Keratinocyte (primary cell): ENCODE measurements at places on chromosomes 12 and 14.

GRCh38 chr12:40946612-40947194, 241.4 kb upstream of the PDZRN4 start:
- H3K4me3 ChIP-seq, result no peak overlapping the region
- no peak for DNase-seq
- H3K4me1 ChIP-seq, result no peaks in the 10 kb centered on the region
- no peaks in the 10 kb centered on the region for H3K36me3 ChIP-seq

DNA sequence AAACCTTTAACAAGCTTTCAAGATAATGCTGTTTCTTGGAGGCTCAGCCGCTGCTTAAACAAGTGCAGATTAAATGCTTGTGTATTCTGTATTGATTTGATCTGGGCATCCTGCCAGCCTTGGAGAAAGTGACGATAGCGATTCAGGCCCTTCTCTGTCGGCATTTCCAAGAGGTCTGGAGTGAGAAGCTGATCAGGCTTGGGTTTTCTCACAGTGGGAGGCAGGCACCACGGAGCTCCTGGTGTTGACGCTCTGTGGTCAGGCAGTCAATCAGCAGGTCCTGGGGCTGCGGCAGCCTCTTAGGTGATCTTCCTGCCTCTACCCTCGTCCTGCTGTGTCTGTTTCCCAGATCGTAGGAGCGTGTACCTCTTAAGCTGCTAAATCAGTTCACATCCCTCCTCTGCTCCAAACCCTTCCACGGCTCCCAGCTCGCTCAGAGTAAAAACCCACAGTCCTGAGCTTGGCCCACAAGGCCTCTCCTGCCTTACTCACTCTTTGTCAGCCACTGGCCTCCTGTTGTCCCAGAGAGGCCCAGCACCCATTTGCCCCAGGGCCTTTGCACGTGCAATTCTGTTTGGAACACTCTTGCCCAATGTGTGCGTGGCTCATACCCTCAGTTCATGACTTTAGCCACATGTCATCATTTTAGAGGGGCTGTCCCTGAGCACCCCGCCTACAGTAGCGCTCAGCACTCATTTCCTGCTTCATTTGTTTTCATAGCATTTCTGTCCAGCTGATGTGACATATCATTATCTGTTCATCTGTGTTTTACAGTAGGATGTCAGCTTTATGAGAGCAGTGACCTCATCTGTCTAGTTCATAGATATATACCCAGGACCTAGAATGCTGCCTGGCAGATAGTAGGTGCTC, 155.4 kb downstream of the AACS start:
- no peak overlapping the region for H3K4me3 ChIP-seq
- H3K27me3 ChIP-seq, result no peaks in the 10 kb centered on the region
- H3K27ac ChIP-seq, result no peak overlapping the region
- no peaks in the 10 kb centered on the region for H3K36me3 ChIP-seq

DNA sequence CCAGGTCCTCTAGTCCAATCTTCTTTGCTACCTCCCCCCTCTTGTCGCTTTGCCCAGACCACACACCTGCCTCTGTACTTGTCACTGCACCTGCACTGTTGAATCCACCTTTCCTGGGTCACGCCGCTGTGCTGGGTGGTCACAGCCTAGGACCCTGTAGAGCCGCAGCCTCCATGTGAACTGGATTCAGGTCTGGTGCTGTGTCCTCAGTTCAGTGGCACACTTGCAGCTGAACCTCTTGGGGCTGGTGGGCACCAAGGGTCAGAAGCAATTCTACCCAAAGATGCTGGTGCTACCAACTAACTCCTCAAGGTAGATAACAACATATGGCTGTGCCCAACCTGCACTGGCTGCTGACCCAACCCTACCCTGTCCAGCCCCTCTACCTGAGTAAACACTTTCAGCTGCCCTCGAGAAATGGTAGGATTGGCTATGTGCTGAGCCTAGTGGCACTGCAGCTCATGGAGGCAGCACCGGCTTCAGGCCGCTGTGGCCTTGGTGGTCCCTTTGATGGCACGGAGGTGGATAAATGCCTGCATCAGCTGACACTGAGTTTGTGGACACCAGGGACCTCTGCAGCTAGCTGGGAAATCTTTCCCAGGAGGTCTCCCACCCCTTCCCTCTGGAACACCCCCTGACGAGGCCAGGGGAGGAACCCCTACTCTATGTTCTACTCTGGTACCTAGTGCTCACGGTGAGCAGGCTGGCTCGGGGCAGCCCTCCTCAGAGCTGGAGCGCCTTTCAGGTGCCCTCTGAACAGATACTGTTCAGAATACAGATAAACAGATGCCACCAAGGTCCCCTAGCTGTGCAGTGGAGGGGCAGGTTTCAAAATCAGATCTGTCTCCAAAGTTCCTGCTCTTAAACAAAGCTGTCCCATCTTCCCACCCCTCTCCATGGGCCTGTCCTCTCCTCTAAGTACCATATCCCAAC, 14.3 kb downstream of the AGAP2 start:
- no peak for DNase-seq
- H3K4me3 ChIP-seq, result no peak overlapping the region
- peaks cover 5% of the 10 kb centered on the region for H3K36me3 ChIP-seq
- H3K4me1 ChIP-seq, result peaks cover 4% of the 10 kb centered on the region
- H3K27me3 ChIP-seq, result no peaks in the 10 kb centered on the region

GRCh38 chr14:51094282-51094821, 553 bp downstream of the TRIM9 start:
- DNase-seq, result no peak
- H3K36me3 ChIP-seq, result no peaks in the 10 kb centered on the region
- peaks cover 31% of the 10 kb centered on the region for H3K27me3 ChIP-seq

- H3K36me3 ChIP-seq, result no peaks in the 10 kb centered on the region
- H3K27me3 ChIP-seq, result no peaks in the 10 kb centered on the region
- no peak for DNase-seq
These were observed 10.8 kb upstream of the BIN2 start for GRCh38 chr12:51334764-51335163.

GRCh38 chr12:105554856-105555255, 224.4 kb downstream of the C12orf75 start:
- no peak overlapping the region for H3K27ac ChIP-seq
- no peaks in the 10 kb centered on the region for H3K4me1 ChIP-seq
- no peak overlapping the region for H3K4me3 ChIP-seq
- H3K27me3 ChIP-seq, result no peaks in the 10 kb centered on the region

- peaks cover 27% of the 10 kb centered on the region for H3K4me1 ChIP-seq
- DNase-seq, result no peak
These were observed 7.6 kb upstream of the NUMB start for GRCh38 chr14:73465823-73466532.

DNA sequence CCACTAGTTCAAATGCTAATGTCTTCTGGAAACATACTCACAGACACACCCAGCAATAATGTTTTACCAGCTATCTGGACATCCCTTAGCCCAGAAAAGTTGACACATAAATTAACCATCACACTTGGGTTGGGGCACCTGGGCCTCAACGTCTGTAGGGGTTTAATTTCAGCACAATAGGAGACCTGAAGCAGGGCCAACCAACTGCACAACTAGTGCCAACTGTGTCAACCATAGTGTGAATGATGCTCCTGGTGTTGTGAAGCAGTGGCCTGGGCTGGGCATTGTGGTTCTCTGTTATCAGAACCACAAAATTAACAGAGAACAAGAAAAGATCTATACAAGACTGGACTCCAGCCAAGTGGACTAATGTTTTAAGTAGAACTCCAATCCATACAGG, 106.7 kb upstream of the PPM1H start:
- no peaks in the 10 kb centered on the region for H3K36me3 ChIP-seq
- peaks cover 8% of the 10 kb centered on the region for H3K4me1 ChIP-seq
- no peak overlapping the region for H3K27ac ChIP-seq

DNA sequence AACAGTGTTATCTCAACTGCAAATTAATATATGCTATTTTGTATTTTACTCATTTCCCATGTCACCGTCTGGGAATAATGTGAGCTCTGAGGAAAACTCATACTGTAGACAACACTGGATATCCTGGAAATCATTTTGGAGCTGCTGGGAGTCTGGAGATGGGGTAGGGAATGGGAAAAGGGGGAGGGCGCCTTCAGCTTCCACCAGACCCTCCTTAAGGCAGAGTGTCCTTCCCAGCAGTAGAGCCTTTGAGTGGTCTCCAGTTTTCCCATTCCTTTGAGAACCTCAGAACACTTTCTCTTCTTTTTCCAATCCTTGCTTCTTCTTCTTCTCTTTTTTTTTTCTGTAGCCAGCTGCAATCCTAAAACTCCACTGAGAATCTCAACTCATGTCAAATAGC, 5.4 kb upstream of the LRIG3 start:
- H3K36me3 ChIP-seq, result no peaks in the 10 kb centered on the region
- H3K4me3 ChIP-seq, result no peak overlapping the region
- H3K27ac ChIP-seq, result no peak overlapping the region
- DNase-seq, result no peak

- DNase-seq, result no peak
- peak overlapping the region; percentile 25 for H3K27ac ChIP-seq
- H3K27me3 ChIP-seq, result no peaks in the 10 kb centered on the region
- peaks cover 12% of the 10 kb centered on the region for H3K4me1 ChIP-seq
- peak overlapping the region; percentile 55 for H3K4me3 ChIP-seq
- no peaks in the 10 kb centered on the region for H3K36me3 ChIP-seq
These were observed 91.9 kb downstream of the TMEM30B start for GRCh38 chr14:61188978-61189808.

DNA sequence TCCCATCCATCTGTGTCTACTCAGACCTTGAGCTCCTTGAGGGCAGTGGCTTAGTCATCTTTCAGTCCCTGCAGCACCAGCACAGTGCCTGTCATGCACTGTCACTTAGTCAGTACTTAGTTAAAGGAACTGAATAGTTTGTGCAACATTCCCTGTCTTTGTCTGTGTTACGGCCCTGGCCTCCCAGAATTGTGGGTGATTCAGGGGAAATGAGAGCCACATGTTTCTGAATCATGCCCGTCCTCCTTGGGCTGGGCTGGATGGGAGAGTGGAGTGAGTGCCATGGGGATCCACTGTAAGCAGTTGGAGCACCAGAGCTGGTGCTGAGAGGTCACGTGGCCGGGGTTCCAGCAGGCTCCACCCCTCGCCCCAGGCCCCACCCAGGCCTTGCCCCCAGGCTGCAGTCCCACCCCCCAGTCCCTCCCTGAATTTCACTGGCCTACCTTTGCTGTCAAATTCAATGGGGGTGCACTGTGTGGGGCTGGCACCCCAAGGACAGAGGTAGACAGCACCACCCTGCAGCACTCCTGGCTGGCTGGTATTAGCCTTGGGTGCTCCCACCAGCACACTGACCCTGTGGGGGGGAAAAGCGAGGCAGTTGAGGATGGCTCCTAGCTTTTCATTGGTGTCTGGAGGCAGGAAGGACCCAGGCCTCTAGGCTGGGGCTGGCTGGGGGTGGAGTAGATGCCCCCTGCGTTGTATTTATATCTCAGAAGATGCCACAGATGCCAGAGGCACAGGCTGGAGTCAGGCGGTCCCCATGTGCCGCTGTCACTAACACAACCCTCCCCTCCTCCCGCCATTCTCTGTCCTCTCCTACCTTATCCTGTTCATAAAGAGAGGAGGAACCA, 7.5 kb downstream of the ITGA5 start:
- H3K36me3 ChIP-seq, result peaks cover 26% of the 10 kb centered on the region
- DNase-seq, result peak; percentile 95

DNA sequence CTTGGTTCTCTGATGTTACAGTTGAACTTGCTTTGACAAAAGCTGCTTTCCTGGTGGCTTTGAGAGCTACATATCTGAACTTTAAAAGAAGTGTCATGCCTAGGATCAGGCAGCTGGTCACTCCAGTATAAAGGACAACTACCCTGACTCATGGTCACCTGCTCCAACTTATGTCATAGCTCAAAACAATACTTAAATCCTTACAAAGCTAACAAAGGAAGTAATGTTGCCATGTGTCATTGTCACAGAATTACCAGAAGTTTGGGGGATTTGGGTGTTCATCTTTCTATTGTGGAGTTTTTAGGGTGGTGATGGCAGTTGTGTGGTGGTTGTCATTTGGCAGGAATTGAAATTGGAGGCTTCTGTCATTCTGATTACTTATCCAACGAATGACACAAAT, 1.8 kb upstream of the TCP11L2 start:
- peaks cover 20% of the 10 kb centered on the region for H3K4me1 ChIP-seq
- H3K27me3 ChIP-seq, result no peaks in the 10 kb centered on the region
- no peak overlapping the region for H3K27ac ChIP-seq
- DNase-seq, result no peak
- no peaks in the 10 kb centered on the region for H3K36me3 ChIP-seq
- no peak overlapping the region for H3K4me3 ChIP-seq

DNA sequence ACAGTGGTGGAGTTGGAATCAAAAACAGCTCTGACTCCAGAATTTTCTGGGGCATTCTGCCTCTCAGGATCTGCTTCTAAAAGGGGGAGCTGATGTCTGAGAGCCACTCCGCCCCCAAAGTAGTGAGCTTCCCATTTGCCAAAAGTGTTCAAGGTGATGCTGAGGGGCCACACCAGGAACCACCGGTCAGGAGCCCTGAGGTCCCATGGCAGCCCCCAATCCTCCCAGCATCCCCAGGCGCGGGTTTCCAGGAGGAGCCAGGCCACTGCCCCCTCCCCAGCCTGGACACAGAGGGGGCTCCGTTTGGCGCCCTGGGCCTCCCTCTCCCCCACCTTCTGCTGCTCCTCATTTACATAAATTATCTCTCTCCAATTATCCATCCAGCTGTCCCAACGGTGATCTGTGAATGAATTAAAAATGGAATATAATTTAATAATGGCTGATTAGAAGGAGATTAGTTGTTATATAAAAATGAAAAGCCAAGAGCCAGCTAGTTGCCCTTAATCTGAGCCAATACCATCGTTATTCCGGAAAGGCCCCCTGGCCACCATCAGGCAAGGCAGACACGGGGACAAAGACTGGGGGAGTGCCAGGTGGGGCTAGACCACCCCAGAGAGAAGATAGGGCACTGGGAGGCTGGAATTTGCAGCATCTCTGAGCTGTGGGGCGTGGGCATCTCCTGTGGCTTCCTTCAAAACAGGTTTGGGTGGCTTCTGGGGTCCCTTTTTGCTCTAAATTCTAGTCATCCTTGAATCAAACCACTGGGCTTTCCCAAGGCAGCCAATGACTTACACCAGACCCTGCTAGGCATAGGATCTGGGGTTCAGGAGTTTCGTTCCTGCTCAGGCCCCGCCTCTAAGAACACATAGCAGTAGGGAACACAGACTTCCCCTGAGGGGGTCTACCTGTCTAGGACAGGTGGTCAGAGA, 19.7 kb upstream of the VSX2 start:
- no peak overlapping the region for H3K4me3 ChIP-seq
- H3K27me3 ChIP-seq, result peaks cover 18% of the 10 kb centered on the region
- DNase-seq, result no peak

- no peak for DNase-seq
- no peaks in the 10 kb centered on the region for H3K4me1 ChIP-seq
- H3K4me3 ChIP-seq, result no peak overlapping the region
- H3K27me3 ChIP-seq, result no peaks in the 10 kb centered on the region
- no peak overlapping the region for H3K27ac ChIP-seq
These were observed 14.7 kb downstream of the PCBP2 start for GRCh38 chr12:53466640-53467039.

GRCh38 chr12:54173066-54173726, 15.6 kb downstream of the SMUG1 start:
- H3K4me1 ChIP-seq, result peaks cover 13% of the 10 kb centered on the region
- no peak overlapping the region for H3K27ac ChIP-seq
- peaks cover 20% of the 10 kb centered on the region for H3K27me3 ChIP-seq
- H3K36me3 ChIP-seq, result no peaks in the 10 kb centered on the region

GRCh38 chr12:127822809-127823411, 444.1 kb upstream of the TMEM132C start:
- no peak overlapping the region for H3K4me3 ChIP-seq
- H3K27ac ChIP-seq, result no peak overlapping the region
- DNase-seq, result no peak
